ENCODE measurements at places on chromosomes 5 and 9.

DNA sequence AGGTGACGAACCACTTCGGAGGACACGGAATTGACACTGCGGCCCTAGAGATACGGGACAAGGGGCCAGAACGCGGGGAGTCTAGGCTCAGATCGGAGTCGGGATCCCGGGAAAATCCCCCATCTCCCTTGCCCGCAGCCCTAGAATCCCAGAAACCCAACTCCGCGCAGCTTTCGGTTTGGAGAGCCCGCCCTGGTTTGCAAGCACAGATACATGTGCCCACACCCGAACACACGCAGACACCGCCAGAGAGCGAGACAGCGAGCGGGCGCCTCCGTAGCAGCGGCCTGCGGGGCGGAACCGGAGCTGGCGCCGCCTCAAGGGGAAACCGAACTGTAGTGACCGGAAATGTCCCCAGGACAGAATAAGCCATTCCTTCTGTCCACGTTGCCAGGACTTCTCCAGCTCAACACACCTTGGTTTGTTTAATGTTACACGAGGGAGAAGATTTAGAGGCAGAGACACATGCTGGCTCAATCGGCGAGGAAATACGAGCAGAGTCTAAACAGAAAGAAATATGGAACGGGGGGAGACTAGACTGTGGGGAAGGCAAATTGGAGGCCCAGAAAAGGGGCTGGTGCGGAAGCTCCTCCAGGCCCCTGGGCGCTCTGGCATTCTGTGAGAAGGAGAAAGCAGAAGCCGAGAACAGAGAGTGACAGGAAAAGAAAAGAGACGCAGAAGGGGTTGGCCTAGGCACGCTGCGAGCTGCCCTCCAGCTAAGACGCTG, 2.9 kb upstream of the PAX5 start:
- DNase-seq: no peak

DNA sequence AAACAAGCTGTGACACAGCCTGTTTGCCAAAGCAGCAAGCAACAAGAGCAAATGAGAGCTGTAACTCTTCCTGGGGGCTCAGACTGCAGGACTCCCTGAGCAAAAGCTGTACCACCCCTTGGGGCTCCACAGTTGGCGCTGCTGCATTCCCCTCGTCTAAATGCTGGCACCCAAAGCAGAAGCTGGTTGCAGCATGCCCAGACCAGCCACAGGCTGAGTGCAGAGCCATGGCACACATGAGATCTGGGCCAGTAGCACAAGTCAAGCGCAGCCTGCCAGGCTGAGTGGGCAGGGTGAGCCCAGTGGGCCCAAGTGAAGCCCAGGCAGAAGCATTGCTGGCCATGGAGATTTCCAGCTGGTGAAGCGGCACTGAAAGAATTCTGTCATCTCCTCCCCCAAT, 157.3 kb upstream of the GRAMD2B start:
- DNase-seq: no peak

GRCh38 chr5:143017541-143017940, 247.4 kb downstream of the ARHGAP26 start:
- no peak for DNase-seq

GRCh38 chr5:169054506-169054905, 246.4 kb downstream of the SLIT3 start:
- DNase-seq: no peak

DNA sequence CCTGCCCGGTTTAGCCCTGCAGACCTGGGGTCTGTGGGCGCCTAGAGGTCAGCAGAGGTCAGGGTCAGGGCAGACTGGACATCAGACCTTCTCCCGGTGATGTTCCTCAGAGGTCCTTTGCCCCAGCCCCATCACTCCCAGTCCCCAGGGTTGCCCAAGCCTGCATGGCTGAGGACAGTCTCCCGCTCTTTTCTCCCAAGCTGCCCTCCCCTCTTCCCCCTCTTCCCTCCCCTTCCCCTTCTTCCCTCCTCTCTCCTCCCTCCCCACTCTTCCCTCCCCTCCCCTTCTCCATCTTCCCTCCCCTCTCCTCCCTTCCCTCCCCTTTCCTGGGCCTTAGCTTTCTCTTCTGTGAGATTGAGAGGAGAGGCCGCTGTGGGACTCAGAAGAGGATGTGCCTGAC, 10.4 kb downstream of the LHX3 start:
- no peak for DNase-seq

- no peak for DNase-seq
These were observed 284.4 kb downstream of the PRR16 start for GRCh38 chr5:120748474-120748873.

DNA sequence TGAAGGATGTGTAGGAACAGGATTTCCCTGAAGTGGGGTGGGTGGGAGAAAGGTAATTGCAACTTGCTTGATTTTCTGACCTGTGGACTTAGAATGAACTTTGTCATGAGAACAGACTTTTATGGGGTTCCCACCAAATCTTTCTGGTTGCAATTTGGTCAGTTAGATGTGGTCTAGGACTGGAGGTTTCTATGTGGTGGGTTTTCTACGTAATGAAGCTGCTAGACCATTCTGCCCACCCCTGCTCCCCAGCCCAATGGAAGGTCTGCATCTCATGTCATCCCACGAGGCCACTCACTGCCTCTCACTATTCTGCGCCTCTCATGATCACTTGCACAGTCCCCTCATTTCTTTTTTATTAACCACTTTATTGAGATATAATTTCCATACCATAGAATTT, 37.9 kb upstream of the GZMA start:
- no peak for DNase-seq

- DNase-seq: peak; percentile 61
These were observed 12.9 kb downstream of the CXCL14 start for GRCh38 chr5:135565725-135566421.

GRCh38 chr5:32605766-32606152, 20.4 kb downstream of the SUB1 start:
- DNase-seq: no peak

GRCh38 chr5:13866792-13867191, 77.7 kb downstream of the DNAH5 start:
- DNase-seq: no peak

DNA sequence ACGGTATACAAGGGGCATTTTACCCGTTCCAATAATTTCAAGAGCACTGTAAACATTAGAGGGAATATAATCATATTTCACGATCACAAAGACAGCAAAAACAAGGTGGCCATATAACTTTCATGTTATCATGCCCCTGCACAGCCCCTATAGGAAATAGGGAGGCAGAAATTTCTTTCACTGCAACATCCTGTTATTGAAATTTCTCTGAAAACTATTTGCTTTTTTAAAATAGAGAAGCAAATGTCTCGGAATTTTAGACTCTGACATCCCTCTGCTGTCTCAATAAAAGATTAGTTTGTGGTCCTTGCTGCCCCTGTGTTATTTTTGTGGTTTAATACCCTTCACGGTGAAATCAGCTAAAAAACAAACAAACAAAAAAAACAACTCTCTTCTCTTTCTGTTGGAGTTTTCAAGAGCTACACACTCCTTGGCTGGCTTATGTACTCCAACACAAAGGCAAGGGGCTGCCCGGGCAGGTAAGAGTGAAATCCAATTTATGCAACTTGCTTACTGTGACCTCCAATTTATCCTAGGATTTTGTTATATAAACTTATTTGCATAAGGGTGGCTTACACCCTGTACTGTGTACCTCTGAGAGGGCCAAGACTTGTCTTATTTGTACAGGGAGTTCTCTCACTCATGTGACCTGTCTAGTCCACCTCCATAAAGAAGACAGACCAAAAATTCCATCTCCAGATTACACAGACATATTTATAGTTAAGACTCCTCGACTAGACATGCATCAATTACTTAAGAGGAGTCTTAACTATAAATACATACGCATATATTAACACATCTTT, 223.6 kb downstream of the MLLT3 start:
- no peak for DNase-seq

DNA sequence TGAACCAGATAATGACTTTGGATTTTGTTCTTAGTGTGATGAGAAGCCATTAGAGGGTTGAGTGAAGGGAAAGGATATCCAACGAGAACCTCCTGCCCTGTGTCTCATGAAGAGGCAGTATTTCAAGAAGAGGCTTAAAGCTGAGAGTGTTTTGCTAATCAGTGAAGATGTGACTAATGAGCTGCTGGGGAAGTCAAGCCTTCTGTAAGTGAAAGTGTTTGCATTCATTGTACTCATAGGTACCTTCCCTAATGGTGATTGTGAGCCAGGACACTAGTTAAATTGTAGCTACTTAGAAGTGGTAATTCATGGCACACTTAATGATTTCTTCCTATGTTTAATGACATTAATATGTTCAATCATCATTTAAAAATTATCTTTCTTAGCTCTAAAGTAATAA, 23.7 kb downstream of the PIP5K1B start:
- DNase-seq: no peak

- no peak for DNase-seq
These were observed 11.8 kb upstream of the TGFBI start for GRCh38 chr5:136016945-136017530.

DNA sequence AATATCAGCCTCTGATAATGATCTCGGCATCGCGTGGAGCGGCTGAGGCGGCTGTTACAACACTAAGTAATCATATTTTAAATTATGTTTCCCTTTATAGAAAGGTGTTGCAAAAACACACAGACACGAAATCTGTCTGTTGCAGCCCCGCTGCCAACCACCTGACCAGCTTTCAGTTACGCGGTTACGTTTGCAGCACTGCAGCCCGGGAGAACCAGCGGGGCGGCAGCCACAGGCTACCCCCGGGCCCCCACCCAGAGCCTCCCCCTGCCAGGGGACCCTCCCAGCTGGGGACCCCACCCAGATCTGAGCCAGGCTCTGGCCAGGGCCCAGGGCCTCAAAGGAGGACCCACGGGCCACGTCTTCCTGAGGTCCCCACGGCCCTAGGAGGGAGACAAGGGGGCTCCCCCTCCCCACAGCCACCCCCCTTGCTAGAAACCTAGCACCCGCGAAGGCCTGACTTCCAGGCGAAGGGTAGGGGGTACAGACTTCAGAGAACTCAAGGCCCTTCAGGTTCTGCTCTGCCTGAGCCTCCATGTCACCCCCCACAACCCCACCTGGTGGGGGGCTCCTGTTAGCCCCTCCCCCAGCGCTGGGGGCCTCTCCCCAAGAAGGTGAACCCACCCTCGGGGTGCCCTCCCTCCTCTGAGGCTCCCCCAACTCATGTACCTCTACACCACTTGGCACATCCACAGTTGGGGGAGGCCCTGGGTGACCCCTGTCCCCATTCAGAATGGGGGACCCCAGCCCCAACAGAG, 6.0 kb downstream of the NACC2 start:
- no peak for DNase-seq

DNA sequence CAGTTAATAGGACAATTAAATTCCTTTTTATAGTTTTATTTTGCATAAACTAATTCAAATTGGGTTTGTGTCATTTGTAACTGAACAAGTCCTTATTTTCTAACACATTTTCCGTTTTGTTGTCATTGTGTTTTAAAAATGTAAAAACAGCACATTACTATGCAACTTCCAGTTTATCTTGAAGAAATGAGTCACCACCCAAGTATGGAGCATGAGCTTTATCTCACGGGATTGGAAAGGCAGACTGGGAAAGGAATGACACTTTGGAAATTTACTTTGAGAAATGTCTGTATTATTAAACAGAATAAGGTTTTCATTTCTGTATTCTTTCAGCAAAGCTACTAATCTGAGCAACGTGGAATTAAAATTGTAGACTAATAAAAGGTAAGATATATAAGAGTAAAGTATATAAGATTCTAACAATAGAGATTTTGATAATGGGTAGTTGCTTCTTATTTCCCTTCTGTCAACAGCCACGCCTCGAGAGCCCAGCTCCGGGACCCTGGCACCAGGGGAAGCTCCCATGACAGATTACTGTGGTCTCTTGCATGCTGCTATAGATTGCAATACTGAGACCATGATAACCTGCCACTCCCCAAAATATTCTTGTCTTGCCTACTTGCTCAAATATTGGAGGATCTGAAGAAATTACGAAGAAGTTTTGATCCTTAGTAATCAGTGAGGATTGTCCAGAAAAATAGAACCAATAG, 433.1 kb downstream of the CHSY3 start:
- DNase-seq: no peak

GRCh38 chr9:127121628-127122175, 733 bp downstream of the ANGPTL2 start:
- no peak for DNase-seq

- DNase-seq: no peak
These were observed 21.8 kb upstream of the PPP2CA start for GRCh38 chr5:134247428-134248224.

GRCh38 chr5:137611794-137612435, 112.8 kb upstream of the SPOCK1 start:
- DNase-seq: no peak

- DNase-seq: no peak
These were observed 33.0 kb downstream of the ARHGEF37 start for GRCh38 chr5:149614034-149614907.

- no peak for DNase-seq
These were observed 54.4 kb upstream of the ASS1 start for GRCh38 chr9:130390390-130390789.

DNA sequence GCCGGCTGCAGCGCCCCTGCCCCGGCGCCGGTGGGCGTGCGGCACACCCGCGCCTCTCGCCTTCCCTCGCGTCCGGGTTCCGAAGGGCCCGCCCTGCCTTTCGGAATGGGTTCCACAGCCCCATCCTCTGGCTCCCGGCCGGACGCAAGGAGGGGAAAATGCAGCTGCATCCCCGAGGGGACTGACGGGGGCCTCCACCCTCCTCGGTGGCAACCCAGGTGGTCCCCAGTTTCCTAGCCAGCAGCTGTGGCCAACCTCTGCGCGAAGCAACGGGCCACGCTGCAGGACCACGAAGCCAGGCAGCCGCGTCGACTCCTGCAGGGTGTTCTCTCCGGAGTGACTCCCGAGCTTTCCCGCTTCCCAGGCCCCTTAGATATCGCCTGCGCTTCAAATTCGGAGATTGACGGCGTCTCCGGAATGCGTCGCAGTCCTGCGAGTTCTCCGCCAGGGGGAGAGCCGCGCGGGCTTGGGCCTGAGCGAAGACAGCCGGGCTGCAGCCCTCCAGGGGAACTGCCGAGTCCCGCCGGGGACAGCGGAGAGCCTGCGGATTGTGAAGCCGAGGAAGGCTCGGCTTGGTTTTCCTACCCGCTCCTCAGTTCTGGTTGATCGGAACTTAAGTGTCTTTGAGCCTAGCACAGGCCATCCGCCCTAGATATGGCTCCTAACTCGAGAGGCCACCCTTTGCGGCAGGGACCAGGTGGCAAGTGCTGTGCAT, 582 bp upstream of the APBA1 start:
- peak; percentile 59 for DNase-seq
